ENCODE measurements at places on chromosomes 1 and 21. TPM values are rescaled to one million over a fixed set of nuclear protein-coding genes. Genes with fewer than 3 reads are reported as not detected.

LRRC7 gene
- polyA plus RNA-seq = not detected

GCSAML gene
- polyA plus RNA-seq = not detected

MRPL9 gene
- polyA plus RNA-seq = 117 TPM

PTPN22 gene
- 41.1 TPM for polyA plus RNA-seq

SLC2A5 gene
- polyA plus RNA-seq = 10.0 TPM

HSD11B1 gene
- not detected for polyA plus RNA-seq

OR14K1 gene
- polyA plus RNA-seq = not detected

SLAMF9 gene
- polyA plus RNA-seq = not detected

C8A gene
- polyA plus RNA-seq = not detected

INSRR gene
- not detected for polyA plus RNA-seq

TMEM9 gene
- 25.4 TPM for polyA plus RNA-seq

MRAP gene
- not detected for polyA plus RNA-seq

IGSF9 gene
- 0.08 TPM for polyA plus RNA-seq

GSTM1 gene
- polyA plus RNA-seq = not detected

RNU1-1 gene
- not detected for polyA plus RNA-seq

CCDC17 gene
- polyA plus RNA-seq = 0.60 TPM

PGLYRP4 gene
- polyA plus RNA-seq = not detected

GNG4 gene
- polyA plus RNA-seq = not detected

AMY1C gene
- not detected for polyA plus RNA-seq

NTNG1 gene
- 6.5 TPM for polyA plus RNA-seq

S100A7 gene
- polyA plus RNA-seq = not detected

KRTAP13-2 gene
- polyA plus RNA-seq = not detected

SPRR1A gene
- polyA plus RNA-seq = not detected

FCN3 gene
- polyA plus RNA-seq = not detected

OXCT2 gene
- 0.93 TPM for polyA plus RNA-seq

IL19 gene
- polyA plus RNA-seq = not detected

LCE1D gene
- polyA plus RNA-seq = not detected
